ENCODE measurements at places on chromosomes 4 and X.

DNA sequence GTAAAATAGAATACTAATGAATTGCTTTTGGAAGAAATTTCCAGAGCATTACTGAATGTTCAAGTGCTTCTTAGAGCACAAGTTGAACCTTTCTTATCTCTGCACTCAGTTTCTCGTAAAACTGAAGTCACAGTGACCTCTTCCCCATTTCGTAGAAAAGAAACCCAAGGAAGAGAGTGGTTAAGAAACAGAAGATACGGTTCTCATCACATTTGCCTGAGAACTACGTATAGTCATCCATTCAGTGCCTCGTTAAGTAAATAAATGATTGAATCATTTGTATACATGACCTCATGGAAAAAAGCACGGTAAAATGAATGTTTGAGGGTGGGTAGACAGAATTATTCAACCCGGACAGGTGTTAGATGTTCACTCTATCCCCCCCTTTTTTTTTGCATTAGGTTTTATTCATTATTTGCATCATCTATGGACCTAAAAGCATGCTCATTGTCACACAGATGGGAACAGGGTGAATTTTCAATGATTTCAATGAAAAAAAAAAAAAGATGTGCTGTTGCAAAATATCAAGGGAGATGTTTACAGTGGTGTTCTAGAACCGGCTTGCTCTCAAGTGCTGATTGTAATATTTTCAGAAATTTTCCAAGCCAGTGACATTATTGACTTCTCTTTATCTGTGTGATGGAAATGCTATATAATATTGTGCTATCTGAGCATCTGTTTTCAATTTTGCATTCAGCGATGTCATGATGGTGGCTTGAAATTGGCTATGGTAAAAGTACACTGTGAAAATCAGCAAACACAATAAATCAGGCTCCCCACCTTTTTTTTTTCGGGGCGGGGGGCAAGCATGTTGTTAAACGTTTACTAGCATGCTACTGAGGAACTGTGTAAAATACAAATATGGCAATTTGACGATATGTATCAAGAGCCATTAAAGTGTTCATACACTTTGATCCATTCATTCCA lies 4.3 kb downstream of the RHOH start:
- no peak for DNase-seq

DNA sequence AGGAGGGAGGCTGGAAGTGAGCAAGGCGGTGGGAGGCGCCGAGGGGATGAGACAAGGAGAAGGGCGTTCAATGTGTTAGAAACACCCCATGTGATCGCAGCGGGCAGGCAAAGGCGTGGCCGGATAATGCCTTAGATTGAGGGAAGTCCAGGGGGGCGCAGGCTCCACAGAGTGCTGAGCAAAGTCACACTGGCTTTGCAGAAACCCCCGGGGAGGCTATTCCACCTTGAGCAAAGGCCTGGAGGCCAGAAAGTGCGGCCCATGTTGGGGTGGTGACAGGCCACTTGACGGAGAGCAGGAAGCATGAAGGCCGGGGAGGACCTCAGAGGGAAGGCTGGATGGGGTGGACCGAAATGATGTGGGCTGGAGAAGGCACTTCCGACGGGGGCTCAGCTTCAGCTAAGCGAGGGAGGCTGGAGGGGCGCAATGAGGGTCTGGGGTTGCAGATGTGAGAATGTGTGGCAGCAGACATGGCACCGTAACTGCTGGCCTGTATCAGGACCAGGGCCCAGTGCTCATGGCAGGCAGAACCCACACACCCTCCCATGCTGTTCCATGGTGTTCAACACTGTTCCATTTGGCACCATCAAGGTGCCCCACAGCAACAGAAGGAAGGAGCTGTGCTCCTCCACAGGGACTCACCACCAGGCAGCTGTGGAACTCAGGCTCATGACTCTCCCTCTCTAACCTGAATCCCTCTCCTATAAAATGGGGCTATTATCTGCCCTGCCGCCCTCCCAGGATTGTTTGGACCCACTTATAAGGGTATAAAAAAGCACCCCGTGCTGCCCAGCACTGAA lies 50.3 kb downstream of the HMX1 start:
- no peak for DNase-seq

- no peak for DNase-seq
These were observed 154.4 kb upstream of the ETNPPL start for GRCh38 chr4:108917255-108917654.

DNA sequence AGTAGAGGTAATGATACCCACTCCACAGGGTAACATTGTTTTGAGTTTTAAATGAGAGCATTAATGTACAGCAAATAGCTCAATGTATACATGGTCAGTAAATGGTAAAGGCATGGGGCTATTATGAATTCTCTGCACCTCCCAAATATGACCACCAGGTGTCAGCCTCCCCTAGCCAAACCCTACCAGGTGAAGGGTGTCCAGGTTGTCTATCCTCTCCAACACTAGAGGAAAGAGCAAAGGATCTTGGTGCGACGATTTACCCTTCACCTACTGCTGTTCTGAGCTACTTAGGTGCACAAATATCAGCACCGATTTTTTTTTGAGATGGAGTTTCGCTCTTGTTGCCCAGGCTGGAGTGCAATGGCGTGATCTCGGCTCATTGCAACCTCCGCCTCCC lies 26.5 kb upstream of the XIAP start:
- peak; percentile 59 for DNase-seq

- no peak for DNase-seq
These were observed 28.4 kb upstream of the CXCL8 start for GRCh38 chr4:73711989-73712388.

DNA sequence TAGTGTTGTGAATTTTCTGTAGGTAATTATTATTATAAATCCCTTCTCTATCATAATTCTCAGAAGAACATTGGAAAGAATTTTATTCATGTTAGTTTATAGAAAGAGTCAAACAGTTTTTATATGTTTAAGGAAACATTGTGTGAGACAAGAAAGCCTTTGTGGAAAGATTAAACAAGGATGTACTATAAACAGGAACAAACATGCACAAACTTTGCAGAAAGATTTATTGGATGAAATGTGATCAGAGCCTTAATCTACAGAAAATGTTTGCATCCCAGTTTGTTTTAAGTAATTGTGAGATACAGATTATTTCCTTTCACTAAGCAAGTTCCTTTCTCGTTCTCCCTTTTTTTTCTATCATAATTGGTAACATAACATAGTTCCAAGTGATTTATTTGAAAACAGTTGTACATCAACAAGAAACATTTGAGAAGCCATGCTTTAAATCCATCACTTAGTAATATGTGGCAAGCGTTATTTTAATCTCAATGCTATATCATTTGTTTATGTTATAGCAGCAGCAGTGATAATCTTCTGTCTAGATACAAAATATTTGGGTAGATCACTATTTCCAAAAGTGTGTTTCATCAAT lies 129.4 kb downstream of the SLC4A4 start:
- DNase-seq, result no peak

DNA sequence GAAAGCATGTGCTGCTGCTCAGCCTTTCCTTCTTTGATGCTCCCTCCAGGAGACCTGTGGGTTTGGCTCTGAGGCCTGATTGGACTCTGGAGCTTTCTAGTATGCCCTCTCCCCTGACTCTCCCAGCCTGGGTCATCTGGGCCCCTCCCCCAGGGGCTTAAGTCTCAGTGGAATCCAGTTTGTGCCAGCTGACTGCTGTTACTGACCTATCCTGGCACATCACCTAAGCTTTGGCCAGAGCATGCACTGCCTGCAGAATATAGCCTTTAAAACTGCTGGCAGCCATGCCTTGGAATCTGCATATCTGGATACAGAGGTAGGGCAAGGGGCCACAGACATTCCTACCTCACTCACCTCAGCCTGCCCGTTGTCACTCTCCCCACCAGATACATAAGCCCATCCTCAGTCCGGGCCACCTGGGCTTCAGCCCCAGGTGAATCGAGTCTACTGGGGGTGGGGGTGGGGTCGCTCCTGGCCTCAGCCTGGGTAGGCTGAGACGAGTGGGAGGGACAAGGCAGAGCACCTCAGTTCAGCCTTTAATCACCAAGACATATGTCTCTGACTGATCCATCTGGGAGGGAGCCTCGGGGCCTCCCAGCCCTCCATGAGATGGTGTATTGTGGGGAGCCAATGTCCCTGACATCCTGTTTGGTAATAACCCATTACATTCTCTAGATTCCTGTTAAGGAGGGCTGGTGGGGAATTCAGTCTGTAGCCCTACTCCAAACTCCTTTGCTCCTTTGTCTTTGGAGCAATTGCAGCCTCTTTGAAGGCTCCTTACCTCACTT lies 61.2 kb downstream of the STARD8 start:
- no peak for DNase-seq

GRCh38 chr4:125388613-125389012 lies 73.9 kb downstream of the FAT4 start:
- no peak for DNase-seq

GRCh38 chr4:55255179-55255578 lies 90.9 kb upstream of the SRD5A3 start:
- DNase-seq, result no peak

GRCh38 chrX:21708116-21708515 lies 49.8 kb downstream of the SMPX start:
- DNase-seq, result no peak

DNA sequence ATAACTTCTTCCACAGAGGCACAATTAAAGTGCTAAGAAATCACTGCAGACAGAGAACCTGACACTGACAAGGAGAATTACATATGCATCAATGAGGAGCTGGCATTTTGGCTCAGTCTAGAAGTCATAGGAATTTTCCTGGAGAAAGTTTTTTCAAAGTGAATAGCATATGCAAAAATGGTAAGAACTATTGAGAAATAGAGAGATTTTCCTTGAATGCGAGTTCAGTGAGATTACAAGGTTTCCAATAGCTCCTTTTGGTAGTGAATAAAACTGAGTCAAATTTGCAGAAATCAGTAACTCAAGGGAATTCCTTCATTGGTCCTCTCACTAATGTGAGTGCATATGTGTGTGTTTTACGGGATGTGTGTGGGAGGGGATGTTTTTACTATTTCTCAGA lies 557.5 kb downstream of the PPARGC1A start:
- DNase-seq, result peak; percentile 20

DNA sequence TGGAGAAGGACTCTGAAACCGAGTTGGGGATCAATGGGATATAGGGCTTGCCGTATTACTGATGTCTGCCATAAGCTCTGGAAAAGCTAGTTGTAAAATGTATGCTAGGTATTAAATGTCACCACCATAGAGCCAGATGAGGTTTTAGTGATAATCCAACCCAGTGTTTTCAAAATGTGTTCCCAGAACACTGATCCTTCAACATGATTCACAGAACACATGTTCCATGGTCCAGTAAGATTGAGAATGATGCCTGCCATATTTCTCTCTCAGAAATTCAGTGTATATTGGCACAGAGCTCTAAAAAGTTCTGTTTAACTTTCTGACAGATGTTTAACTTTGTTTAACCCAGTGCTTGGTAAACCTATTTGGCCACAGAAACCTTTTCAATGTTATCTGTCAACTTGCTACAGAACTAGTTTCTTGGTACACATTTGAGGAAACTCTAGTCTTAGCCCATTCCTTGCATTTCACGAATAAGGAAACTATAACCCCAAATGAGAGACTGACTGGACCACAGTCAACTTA lies 160.2 kb downstream of the PALLD start:
- no peak for DNase-seq

DNA sequence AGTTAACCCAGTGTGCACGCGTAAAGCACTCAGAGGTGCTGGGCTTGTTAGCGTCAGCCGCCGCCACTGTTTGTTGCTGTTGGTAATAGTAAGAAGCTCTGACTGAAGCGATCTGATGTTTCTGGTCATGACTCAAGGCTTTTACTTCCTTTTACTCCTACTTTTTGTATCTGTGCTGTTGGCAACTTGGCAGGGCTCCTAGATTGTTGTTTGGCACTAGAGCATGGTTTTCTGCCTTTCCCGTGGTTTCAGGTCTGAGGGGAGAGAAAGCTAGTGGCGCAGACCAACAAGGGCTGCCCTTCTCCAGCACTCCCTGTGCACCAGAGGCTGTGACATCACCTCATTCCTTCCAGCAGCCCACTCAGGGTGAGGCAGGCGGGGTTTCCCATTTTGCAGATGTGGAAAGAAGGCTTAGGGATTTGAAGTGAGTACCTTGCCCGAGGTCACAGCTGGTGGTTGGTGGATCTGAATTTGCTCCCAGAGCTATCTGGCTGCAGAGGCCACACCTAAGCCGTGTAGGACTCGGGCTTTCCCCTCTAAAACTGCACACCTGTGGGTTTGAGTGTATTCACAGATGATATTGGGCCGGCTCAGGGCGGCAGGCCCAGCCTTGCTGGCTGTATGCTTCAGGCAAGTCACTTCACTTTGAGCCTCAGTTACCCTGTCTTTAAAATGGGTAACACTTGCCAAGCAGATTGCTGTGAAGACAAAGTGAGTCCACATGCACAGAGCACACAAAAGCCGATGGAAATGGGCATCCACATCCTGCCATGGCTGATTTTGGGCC lies 51.2 kb upstream of the TADA2B start:
- peak; percentile 74 for DNase-seq

GRCh38 chrX:149877636-149878035 lies 3.3 kb upstream of the MAGEA8 start:
- no peak for DNase-seq

GRCh38 chr4:125097729-125098128 lies 217.0 kb upstream of the FAT4 start:
- no peak for DNase-seq

DNA sequence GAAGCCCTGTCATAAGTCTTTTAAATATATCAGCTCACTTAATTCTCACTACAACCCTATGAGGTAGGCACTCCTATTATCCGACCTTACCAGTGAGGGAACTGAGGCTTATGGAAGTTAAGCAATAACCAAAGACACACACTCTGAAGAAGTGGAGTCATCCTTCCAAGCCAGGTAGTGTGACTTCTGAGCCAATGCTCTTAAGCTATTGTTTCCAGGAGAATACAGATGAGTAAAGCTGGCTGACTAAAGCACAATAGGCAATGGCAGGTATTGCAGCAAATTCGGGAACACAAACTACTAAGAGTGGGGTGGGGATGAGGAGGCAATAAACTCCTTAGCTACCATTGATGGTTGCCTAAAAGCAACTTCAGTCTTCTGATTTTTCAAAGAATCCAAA lies 81.8 kb upstream of the KIT start:
- no peak for DNase-seq

DNA sequence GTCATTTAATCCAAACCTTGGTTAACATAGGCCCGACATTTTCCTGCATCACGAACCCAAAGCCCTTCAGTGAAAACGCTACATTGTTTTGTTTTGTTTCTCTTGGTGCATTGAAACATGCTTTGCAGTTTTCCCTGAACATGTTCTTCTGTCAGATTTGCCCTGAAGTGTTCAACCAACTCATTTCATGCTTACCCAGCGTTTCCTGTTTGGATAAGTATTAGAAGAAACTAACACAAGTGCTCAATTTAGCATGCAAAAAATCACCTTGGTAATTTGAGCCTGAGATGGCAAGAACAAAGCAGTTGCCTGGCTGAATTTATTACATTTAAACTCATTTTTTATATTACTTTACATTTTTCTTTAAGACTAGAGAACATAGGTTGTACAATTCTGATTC lies 160.1 kb upstream of the VCX3A start:
- no peak for DNase-seq

- DNase-seq, result no peak
These were observed 26.6 kb downstream of the PLAC1 start for GRCh38 chrX:134631426-134632346.

DNA sequence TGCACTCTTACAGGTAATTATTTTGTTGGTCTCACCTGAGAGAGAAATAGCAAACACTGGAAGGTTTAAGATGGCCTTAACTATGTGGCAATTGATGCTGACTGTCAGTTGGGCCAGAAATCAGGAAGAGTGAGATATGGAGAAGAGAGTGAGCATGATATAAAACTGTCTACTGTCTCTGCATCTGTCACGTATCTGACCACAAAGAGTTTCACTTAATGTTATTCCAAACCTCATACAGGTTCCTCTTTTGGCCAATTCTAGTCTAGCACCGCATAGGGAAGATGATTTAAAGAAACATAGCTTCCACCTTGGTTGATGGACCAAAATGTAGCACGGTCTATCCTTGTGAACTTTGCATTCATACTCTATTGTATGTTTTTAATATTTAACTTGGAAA lies 381.0 kb upstream of the BOD1L1 start:
- no peak for DNase-seq
